ENCODE measurements at places on chromosomes 11 and 22. TPM values are rescaled to one million over a fixed set of nuclear protein-coding genes. Genes with fewer than 3 reads are reported as not detected.

DNA sequence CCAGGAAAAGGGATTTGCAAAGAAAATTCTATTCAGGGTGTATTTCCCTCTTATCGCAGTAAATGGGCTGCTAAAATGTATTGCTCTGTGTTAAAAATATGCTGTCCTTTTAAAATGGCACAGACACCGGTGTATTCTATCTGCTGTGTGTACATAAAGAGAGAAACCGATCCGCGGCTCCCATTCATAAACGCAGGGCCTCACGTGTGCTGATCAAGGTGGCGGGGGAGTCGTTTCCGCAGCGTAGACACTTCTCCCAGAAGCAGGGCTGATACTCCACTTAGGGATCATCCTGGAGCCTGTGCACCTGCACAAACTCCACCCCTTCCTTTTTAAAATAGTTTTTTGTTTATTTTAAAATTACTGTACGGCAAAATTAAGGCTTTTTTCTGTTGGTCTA is 26.1 kb upstream of the IGSF9B start:
- DNase-seq = no peak
- no peaks in the 10 kb centered on the region for H3K36me3 ChIP-seq
- no peaks in the 10 kb centered on the region for H3K4me1 ChIP-seq
- H3K4me3 ChIP-seq = no peak overlapping the region
- no peak overlapping the region for H3K27ac ChIP-seq

- H3K27ac ChIP-seq = no peak overlapping the region
- no peak for DNase-seq
- no peaks in the 10 kb centered on the region for H3K27me3 ChIP-seq
- H3K36me3 ChIP-seq = no peaks in the 10 kb centered on the region
Measured at GRCh38 chr11:59272771-59273372, 60.1 kb upstream of the MPEG1 start.

GRCh38 chr11:68734111-68734510 is 17.2 kb downstream of the TESMIN start:
- DNase-seq = no peak
- no peak overlapping the region for H3K27ac ChIP-seq
- H3K36me3 ChIP-seq = no peaks in the 10 kb centered on the region
- H3K4me3 ChIP-seq = no peak overlapping the region
- no peaks in the 10 kb centered on the region for H3K27me3 ChIP-seq
- H3K4me1 ChIP-seq = no peaks in the 10 kb centered on the region

DNA sequence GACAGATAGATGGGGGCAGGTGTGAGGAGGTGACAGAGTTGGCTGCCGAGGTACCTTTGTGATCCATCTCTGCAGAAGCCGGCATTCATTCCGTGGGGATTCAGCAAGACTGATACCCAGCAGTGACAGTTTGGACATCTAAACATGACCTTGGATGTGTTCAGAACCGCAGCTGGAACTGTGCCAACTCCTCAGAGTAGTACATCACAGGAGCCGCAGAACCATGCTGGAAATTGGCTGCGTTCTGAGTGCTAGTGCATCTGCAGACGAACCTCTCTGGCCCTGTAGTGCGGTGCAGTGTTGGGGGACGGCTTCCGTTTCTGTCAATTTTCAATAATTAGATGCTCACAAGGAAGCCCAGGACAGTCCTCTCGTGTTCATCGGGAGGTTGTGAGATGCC is 772.1 kb downstream of the NTM start:
- DNase-seq = no peak
- H3K27me3 ChIP-seq = peaks cover 16% of the 10 kb centered on the region
- H3K4me1 ChIP-seq = no peaks in the 10 kb centered on the region
- no peak overlapping the region for H3K4me3 ChIP-seq

DNA sequence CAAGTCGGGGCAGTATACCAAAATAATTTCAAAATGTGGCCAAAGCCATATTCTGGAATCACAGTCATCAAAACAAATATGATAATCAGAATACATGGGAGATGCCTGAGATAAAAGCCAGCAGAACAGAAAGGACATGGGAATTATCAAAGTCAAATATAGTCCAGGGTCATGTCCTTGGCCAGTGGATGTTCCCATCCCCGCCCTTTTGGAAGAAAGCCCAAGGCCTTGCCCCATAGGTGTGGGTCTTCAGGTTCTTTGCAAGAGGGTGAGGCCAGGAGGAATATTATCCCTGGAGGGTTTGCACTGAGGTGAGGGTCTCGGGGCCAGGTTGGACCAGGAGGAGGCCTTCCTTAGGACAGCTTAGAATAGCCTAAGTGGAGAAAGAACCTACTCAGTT is 53.6 kb upstream of the CSNK2A3 start:
- H3K4me3 ChIP-seq = no peak overlapping the region
- no peak for DNase-seq
- no peak overlapping the region for H3K27ac ChIP-seq

GRCh38 chr11:64400102-64400501 is 41.1 kb downstream of the RPS6KA4 start:
- no peak overlapping the region for H3K27ac ChIP-seq
- no peaks in the 10 kb centered on the region for H3K27me3 ChIP-seq
- H3K4me3 ChIP-seq = no peak overlapping the region
- H3K4me1 ChIP-seq = peaks cover 16% of the 10 kb centered on the region
- no peaks in the 10 kb centered on the region for H3K36me3 ChIP-seq

DNA sequence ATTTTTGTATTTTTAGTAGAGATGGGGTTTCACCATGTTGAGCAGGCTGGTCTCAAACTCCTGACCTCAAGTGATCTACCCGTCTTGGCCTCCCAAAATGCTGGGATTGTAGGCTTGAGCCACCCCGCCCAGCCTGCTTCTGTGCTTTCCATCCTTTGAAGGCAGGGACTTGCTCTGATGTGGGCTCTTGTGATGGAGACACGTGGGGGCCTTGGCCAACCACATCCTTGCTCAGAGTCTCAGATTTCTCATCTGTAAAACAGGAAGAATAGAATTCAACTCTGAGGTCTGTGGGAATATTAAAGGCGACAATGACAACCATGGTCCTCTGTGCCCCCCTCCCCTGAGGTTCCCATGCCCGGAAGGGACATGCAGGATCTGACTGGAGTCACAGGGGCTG is 3.8 kb upstream of the GGA1 start:
- no peak overlapping the region for H3K4me3 ChIP-seq
- DNase-seq = no peak
- H3K27ac ChIP-seq = no peak overlapping the region
- H3K27me3 ChIP-seq = no peaks in the 10 kb centered on the region

DNA sequence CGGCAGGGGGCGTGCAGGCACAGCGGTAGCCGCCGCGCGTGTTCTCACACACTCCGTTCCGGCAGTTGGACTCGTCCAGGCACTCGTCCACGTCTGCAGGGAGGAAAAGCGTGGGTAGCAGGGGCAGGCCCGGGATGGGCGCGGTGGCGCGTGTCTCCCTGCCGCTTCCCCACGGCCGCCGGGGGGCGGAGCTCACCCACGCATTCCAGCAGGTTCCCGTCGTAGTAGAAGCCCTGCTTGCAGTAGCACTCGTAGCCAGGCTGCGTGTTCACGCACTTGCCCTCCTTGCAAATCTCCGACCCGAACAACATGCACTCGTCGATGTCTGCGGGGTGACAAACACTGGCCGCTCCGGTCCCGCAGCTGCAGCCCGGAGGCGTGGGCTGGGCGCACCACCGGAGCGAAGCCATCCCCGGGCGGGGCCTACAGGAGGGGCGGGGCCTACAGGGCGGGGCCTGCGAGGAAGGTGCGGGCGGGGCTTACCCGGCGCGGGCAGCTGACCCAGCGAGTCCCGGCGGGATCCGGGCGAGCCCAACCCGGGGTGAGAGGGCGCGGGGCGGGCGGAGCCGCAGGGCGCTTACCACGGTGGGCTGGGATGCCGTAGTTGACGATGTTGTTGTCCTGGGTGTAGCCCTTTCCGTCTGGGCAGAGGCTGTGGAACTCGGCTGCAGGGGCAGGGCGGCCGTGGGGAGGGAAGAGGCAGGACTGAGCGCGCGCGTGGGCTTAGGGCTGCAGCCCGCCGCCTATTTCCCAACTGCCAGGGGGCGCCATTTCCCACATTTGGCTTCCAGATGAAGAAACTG is 15.6 kb downstream of the SCYL1 start:
- H3K4me1 ChIP-seq = no peaks in the 10 kb centered on the region
- peaks cover 24% of the 10 kb centered on the region for H3K27me3 ChIP-seq
- DNase-seq = peak; percentile 88
- peak overlapping the region; percentile 19 for H3K4me3 ChIP-seq
- no peak overlapping the region for H3K27ac ChIP-seq
- peaks cover 3% of the 10 kb centered on the region for H3K36me3 ChIP-seq

Gene PVALB
- polyA plus RNA-seq = not detected

Gene GAL3ST1
- polyA plus RNA-seq = 4.6 TPM

Gene IGF2
- polyA plus RNA-seq = 155 TPM

Gene TTC17
- polyA plus RNA-seq = 31.7 TPM

- H3K4me3 ChIP-seq = no peak overlapping the region
- DNase-seq = no peak
- no peak overlapping the region for H3K27ac ChIP-seq
- H3K36me3 ChIP-seq = no peaks in the 10 kb centered on the region
- H3K27me3 ChIP-seq = no peaks in the 10 kb centered on the region
Measured at GRCh38 chr11:44622190-44622650, 56.8 kb downstream of the CD82 start.

Gene FLRT1
- 2.9 TPM for polyA plus RNA-seq

DNA sequence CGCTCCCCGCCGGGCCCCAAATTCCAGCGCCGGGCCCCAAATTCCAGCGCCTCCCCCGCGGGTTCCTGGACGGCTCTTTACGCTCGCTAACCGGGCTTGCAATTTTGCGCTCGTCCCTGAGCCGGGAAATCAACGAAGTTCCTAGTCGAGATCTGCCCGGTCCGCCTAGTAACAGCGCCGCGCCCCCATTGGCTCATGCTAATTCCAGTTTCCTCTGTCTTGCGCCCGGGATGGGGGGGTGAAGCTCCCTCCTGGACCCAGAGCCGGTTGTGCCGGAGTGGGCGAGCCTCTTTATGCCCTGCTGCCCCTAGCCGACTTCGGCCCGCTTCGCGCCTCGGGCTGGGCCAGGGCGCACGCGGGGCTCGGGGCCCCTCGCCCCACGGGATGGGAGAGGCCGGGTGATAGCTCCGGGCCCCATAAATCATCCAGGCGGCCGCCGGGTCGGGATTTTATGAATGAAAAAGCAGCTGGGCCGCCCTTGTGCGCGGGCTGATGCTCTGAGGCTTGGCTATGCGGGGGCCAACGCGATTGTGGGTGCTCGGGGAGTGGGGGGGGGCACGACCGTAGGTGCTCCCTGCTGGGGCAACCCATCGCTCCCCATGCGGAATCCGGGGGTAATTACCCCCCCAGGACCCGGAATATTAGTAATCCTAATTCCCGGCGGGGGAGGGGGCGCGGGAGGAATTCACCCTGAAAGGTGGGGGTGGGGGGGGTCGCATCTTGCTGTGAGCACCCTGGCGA is 1.8 kb upstream of the CCND1 start:
- H3K4me3 ChIP-seq = peak overlapping the region; percentile 30
- H3K36me3 ChIP-seq = no peaks in the 10 kb centered on the region
- peak; percentile 97 for DNase-seq
- H3K27ac ChIP-seq = no peak overlapping the region
- H3K27me3 ChIP-seq = peaks cover 55% of the 10 kb centered on the region

- DNase-seq = no peak
- H3K36me3 ChIP-seq = no peaks in the 10 kb centered on the region
- no peak overlapping the region for H3K27ac ChIP-seq
- no peaks in the 10 kb centered on the region for H3K27me3 ChIP-seq
- peaks cover 7% of the 10 kb centered on the region for H3K4me1 ChIP-seq
Measured at GRCh38 chr11:125348141-125348651, 147.9 kb downstream of the FEZ1 start.

DNA sequence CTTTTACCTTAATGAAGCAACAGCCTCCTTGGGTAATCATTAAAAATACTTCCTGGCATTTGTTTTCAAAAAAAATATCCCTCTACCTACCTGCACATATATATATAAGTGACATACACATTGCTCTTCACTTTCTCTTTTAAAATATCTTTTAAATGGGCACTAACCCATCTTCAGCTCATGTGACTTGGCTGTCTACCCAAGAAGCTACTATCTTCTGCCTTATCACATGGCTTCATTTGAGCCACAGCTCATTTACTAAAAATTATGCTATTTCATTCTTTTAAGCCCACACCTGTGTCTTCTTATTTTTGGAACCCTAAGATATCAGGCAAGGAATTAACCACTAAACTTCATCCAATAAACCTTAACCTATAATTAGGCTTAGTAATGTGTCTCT is 37.0 kb upstream of the SOX6 start:
- no peak overlapping the region for H3K27ac ChIP-seq
- H3K4me1 ChIP-seq = no peaks in the 10 kb centered on the region
- H3K27me3 ChIP-seq = peaks cover 38% of the 10 kb centered on the region
- DNase-seq = no peak
- H3K4me3 ChIP-seq = no peak overlapping the region

DNA sequence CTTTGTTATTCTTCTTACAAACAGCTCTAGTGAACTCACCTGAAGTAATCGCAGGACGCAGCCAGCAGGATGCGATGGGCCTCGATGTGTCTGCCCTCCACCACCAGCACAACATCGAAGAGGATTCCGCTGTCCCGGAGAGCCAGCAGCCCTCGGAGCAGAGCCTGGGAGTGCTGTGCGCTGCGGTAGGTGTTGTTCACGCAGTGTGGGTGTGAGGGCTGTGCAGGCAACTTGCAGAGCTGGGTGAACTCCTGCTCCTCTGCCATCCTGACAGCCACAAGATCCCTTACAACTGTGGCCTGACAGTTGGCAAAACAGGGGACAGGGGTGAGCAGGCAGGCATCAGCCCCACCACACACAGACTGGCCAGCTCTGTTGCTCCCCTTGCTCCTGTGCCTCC is 6.6 kb downstream of the KLHL22 start:
- H3K4me3 ChIP-seq = no peak overlapping the region
- H3K27ac ChIP-seq = no peak overlapping the region
- no peaks in the 10 kb centered on the region for H3K27me3 ChIP-seq
- no peaks in the 10 kb centered on the region for H3K4me1 ChIP-seq
- no peaks in the 10 kb centered on the region for H3K36me3 ChIP-seq

DNA sequence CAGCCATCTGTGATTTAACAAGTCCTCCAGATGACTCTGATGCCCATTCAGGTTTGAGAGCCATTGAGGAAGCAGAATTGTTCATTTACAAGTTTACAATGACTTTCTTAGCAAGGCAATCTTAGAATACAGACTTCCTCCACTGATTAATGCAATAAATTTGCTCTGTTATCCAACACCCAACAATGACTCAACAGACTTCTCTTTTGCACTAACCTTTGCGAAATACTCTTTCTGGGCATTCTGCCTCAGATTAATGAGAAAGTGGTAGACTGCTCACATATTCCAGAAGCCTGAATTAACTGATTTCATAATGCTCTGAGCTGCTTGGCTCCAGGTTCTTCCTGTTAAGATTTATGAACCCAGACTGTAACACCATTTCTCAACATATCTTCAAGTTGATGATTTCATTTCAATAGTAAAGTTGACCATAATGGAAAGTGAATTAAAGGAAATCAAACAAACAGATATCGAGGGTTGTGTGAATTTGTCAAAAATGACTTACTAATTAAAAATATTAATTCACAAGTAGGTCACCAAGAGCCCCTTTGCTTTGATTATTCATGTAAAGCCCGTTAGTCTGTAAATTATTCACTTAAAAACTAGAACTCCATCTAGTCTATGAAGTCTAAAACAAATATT is 70.5 kb upstream of the BLID start:
- H3K27ac ChIP-seq = no peak overlapping the region
- peak; percentile 99 for DNase-seq
- H3K4me3 ChIP-seq = no peak overlapping the region
- H3K4me1 ChIP-seq = no peaks in the 10 kb centered on the region
- H3K27me3 ChIP-seq = no peaks in the 10 kb centered on the region

Measured in cardiac muscle cell (in vitro differentiated cells and primary cell).